ENCODE measurements at places on chromosomes 7 and 10.

GRCh38 chr7:101729241-101729883 lies 88.1 kb upstream of the CUX1 start:
- DNase-seq, result peak; percentile 55

DNA sequence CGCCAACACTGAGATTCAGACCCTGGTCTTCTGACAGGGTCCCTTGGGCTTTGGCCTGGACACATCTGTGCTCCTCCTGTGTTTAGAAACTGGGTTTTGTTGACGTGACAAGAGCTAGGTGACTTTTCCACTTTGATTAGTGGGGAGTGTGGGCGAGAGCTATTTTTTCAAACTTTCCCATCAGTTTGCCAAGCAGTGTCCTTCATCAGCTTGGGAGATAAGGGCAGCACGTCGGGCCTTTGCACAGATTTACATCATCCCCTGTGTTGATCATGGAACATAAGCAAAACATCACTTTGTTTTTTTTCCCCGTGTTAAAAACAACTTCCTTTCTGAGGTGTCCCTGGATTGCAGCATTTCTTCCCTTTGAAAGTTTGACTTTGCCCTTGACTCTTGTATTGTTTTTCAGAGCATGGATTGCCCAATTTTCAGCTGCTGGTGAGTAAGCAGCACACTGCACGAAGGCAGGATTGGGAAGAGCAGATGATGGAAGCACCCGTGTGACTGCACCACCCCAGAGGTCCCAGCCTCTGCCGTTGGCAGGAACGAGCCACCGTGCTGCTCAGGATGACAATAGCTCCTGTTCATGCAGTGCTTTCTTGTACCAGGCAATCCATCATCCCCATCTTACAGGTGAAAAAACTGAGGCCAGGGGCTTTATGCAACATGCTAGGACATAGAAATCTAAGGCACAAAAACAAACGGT lies 6.4 kb upstream of the IGFBP1 start:
- DNase-seq, result peak; percentile 88

- no peak for DNase-seq
Measured at GRCh38 chr10:69425511-69426298, 9.0 kb upstream of the TACR2 start.

DNA sequence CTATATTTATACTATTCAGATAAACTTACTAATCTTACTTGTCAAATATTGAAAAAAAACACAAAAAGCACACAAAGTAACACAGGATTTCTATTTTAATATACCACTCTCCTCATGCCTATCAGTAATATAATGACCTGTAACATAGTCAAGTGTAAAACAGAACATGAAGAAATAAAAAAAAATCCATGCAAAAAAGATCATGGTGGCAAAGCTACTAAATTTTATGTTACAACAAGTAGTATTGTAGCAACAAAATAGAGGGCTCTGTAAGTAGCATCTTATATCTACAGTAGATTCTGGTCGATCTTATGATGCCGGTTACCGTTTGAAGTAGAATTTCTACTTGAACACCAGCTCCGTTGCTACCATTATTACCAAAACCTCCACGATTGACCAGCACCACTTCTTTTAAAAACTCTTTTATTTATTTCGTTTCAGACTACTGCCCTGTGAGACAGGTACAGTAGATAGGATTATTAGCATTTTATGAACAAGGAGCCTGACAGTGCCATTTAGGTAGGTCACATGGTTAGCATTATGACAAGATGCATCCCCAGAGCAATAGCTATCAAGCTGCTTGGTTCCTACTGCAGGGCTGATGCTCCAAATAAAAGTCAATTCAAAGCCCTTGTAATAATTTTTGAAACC lies 2.1 kb downstream of the CPED1 start:
- no peak for DNase-seq

DNA sequence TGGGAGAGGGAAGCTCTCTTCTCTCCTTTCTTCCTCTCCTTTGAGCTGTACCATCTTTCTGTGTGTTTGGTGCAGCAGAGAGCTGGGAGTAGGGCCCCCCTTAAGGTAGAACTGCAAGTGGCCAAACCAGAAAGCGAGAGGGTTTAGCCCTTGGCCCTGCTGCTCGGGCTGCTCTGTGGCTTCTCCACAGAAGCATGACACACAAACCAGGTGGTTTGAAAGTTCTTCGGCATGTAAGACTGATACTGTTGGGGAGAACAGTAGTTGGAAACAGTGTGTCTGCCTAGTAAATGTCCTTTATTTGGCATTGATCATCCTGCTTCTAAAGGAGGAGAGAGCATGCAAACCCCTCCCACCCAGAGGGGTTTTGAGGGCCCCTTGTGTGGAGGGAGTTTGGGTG lies 277.8 kb downstream of the CELF2 start:
- no peak for DNase-seq

DNA sequence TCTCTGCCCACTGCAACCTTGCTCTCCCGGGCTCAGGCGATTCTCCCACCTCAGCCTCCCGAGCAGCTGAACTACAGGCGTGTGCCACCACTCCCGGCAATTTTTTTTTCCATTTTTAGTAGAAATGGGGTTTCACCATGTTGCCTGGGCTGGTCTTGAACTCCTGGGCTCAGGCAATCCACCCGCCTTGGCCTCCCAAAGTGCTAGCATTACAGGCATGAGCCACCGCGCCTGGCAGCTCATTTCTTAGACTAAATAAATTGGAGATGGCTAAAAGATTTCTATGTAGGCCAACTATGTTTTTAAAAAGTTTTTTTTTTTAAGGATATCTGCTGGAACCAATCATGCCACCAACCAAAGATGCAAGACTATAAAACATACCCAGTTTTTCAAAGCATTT lies 67.8 kb downstream of the TRUB1 start:
- no peak for DNase-seq

- no peak for DNase-seq
Measured at GRCh38 chr10:71398976-71399375, 2.3 kb downstream of the CDH23 start.
